Pancreas (tissue), 10 donors: ENCODE measurements at places on chromosomes 1 and 21.

GRCh38 chr1:104468282-104468681 is 718.6 kb downstream of the AMY1C start:
- no peaks in the 10 kb centered on the region for H3K4me1 ChIP-seq
- no peak for DNase-seq
- no peak overlapping the region for H3K4me3 ChIP-seq
- no peak overlapping the region for H3K27ac ChIP-seq
- no peaks in the 10 kb centered on the region for H3K36me3 ChIP-seq

DNA sequence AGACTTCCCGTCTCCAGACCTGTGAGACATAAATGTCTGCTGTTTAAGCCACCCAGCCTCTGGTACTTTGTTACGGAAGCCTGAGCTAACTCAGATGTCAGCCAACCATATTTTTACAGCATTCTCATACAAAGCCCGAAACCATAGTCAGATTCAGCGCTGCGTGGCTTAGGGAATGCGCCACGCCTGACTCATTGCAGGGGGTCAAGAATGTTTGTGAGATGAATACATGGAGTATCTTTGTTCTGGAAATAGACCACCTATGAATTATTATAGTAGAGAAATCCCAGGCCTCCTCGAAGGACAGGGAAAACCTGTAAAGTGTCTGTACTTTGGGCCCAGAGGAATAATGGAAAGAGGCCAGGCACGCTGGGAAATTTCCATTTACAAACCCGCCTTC is 434.8 kb downstream of the CAMTA1 start:
- H3K36me3 ChIP-seq, result no peaks in the 10 kb centered on the region
- no peaks in the 10 kb centered on the region for H3K4me1 ChIP-seq
- no peak for DNase-seq
- H3K27ac ChIP-seq, result no peak overlapping the region
- H3K4me3 ChIP-seq, result no peak overlapping the region

- no peaks in the 10 kb centered on the region for H3K27me3 ChIP-seq
- no peak for DNase-seq
- H3K36me3 ChIP-seq, result no peaks in the 10 kb centered on the region
- H3K4me1 ChIP-seq, result no peaks in the 10 kb centered on the region
These were observed 48.0 kb upstream of the ACOT11 start for GRCh38 chr1:54500107-54500431.

DNA sequence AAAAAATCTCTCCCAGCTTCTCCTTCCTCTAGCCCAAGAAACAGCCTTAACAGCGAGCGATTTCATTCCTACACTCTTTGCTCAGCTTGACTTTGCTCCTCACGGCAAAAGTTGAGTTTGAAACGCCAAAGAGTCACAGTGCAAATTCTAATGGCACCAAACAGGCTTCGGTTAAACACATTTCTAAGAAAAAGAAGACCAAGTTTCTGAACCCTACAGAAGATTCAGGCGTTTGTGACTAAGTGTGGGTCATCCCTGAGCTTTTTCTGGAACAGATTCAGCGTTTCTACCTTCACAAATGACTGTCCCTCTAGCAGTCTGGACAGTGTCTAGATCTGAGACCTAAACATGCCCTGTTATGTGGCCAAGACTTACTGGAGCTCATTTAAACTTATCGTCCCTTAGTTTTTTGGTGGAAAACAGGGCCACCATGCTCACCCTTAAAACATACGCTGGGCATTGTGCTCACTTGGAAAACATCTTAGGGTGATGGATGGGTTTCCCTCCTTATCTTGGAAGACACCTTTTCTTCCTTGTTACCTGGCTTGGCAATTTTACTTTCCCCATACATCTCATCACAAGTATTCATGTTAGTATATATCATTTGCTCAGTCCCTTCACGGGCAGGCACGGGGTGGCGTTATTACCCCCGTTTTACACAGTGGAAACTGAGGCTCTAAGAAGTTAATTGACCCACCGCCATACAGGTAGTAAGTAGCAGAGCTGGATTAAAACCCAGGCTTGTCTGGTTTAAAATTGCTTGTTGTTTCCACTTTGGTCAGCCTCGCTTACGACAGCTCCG is 1.0 kb downstream of the C1orf198 start:
- H3K36me3 ChIP-seq, result no peaks in the 10 kb centered on the region
- H3K27ac ChIP-seq, result peak overlapping the region; percentile 87
- peaks cover 31% of the 10 kb centered on the region for H3K4me1 ChIP-seq
- peak overlapping the region; percentile 89 for H3K4me3 ChIP-seq
- H3K27me3 ChIP-seq, result no peaks in the 10 kb centered on the region

- DNase-seq, result no peak
- no peaks in the 10 kb centered on the region for H3K27me3 ChIP-seq
- no peak overlapping the region for H3K27ac ChIP-seq
- no peak overlapping the region for H3K4me3 ChIP-seq
These were observed 79.7 kb downstream of the FAF1 start for GRCh38 chr1:50880373-50880772.

DNA sequence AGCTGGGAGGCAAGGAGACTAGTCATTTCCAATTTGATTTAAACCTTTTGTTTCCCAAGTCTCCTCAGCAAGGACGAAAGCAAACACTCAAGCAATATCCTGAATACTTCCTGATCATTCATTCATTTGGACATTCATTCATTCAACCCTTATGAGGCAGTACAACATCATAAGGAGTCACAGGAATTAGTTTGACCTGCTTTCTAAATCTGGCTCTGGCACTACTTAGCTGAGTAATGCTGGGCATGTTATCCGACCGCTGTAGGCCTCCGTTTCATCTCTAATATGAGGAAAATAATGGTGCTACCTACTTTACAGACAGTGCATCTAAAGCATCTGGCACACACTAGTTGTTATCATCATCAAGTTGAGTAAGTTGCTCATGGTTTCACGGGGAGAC is 11.7 kb downstream of the FAM78B start:
- no peak overlapping the region for H3K4me3 ChIP-seq
- H3K36me3 ChIP-seq, result no peaks in the 10 kb centered on the region
- no peaks in the 10 kb centered on the region for H3K4me1 ChIP-seq
- no peak overlapping the region for H3K27ac ChIP-seq

- H3K4me1 ChIP-seq, result no peaks in the 10 kb centered on the region
- H3K36me3 ChIP-seq, result no peaks in the 10 kb centered on the region
- H3K27ac ChIP-seq, result no peak overlapping the region
- no peaks in the 10 kb centered on the region for H3K27me3 ChIP-seq
- H3K4me3 ChIP-seq, result no peak overlapping the region
These were observed 350.3 kb upstream of the LYPLAL1 start for GRCh38 chr1:218823291-218823900.

DNA sequence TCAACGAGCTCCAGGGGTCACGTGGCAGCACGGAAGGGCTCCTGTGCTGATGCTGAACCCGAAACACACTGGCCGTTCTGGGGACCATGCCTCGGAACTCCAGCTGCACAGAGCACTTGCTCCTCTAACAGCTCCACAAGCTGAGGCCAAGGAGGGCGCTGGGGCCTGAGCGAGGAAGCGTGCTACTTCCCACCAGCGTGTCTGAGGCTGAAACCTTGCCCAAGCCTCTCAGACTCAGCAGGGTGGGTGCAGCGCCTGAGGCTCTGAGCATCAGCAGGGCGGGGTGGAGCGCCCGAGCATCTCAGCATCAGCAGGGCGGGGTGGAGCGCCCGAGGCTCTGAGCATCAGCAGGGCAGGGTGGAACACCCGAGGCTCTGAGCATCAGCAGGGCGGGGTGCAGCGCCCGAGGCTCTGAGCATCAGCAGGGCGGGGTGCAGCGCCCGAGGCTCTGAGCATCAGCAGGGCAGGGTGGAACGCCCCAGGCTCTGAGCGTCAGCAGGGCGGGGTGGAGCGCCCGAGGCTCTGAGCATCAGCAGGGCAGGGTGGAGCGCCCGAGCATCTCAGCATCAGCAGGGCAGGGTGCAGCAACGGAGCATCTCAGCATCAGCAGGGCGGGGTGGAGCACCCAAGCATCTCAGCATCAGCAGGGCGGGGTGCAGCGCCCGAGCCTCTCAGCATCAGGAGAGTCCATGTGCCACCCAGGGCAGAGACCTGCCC is 9.6 kb downstream of the WRAP73 start:
- H3K36me3 ChIP-seq, result peaks cover 11% of the 10 kb centered on the region
- H3K27me3 ChIP-seq, result no peaks in the 10 kb centered on the region
- no peak overlapping the region for H3K27ac ChIP-seq
- H3K4me1 ChIP-seq, result no peaks in the 10 kb centered on the region

GRCh38 chr1:116927049-116927798 is 17.5 kb downstream of the PTGFRN start:
- peaks cover 7% of the 10 kb centered on the region for H3K4me1 ChIP-seq
- no peaks in the 10 kb centered on the region for H3K36me3 ChIP-seq
- no peak overlapping the region for H3K27ac ChIP-seq
- no peaks in the 10 kb centered on the region for H3K27me3 ChIP-seq
- DNase-seq, result no peak
- no peak overlapping the region for H3K4me3 ChIP-seq

DNA sequence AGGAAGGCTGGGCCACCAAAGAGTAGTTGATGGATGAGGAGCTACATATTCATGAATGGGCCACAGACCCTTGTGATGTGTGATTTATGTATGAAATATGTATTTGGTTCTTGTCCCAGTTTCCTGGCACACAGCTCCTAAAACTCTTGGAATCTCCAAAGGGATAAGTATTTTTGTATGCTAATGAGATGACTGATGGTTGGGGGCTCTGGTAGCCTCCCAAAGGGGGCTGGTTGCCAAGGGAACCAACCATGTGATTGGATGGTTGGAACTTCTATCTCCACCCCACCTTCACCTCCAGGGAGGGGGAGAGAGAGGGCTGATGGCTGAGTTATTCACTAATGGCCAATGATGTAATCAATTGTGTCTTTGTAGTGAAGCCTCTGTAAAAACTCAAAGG is 77.1 kb downstream of the ZNF281 start:
- DNase-seq, result no peak
- H3K36me3 ChIP-seq, result no peaks in the 10 kb centered on the region
- H3K4me1 ChIP-seq, result no peaks in the 10 kb centered on the region
- H3K4me3 ChIP-seq, result no peak overlapping the region
- H3K27me3 ChIP-seq, result no peaks in the 10 kb centered on the region

GRCh38 chr1:226661271-226661670 is 77.8 kb downstream of the ITPKB start:
- H3K4me1 ChIP-seq, result peaks cover 69% of the 10 kb centered on the region
- DNase-seq, result no peak
- H3K27ac ChIP-seq, result peak overlapping the region; percentile 38
- H3K4me3 ChIP-seq, result no peak overlapping the region
- H3K36me3 ChIP-seq, result no peaks in the 10 kb centered on the region

- H3K36me3 ChIP-seq, result no peaks in the 10 kb centered on the region
- H3K4me3 ChIP-seq, result no peak overlapping the region
- no peaks in the 10 kb centered on the region for H3K4me1 ChIP-seq
- no peak for DNase-seq
These were observed 13.1 kb upstream of the PLA2G2C start for GRCh38 chr1:20199403-20199802.
